ENCODE measurements at places on chromosomes 12 and 14. TPM values are rescaled to one million over a fixed set of nuclear protein-coding genes. Genes with fewer than 3 reads are reported as not detected.

- DNase-seq, result no peak
These were observed 44.9 kb downstream of the FOS start for GRCh38 chr14:75323571-75323970.

Gene CLEC4A
- 0.24 TPM for polyA plus RNA-seq

DNA sequence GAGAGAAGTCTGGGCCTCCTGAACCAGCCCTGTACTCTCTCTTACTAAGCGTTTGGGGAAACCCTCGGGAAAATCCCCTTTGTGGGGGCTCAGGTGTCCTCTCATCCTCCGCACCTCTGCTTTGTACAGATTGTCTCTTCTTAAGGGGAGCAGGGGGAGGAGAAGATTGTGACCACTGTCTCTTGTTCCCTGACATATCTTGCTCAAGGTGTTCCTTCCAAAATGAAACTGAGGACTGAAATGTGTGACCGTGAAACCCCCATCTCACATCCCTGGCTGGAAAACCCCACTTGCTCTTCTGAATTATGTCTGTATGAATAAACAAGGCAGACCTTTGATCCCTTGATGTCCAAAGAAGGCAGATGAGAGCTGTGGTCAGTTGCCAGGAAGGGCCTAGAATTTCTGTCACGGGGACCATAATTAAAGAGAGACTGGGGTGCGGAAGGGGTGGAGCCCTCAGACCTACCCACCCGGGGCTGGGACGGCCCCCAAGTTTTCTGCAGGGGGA lies 369.8 kb downstream of the AACS start:
- DNase-seq, result no peak

- DNase-seq, result no peak
These were observed 247.9 kb upstream of the BTG1 start for GRCh38 chr12:92393504-92393903.

- no peak for DNase-seq
These were observed 12.8 kb downstream of the LEMD3 start for GRCh38 chr12:65182012-65182739.

Gene RD3L
- not detected for polyA plus RNA-seq

- no peak for DNase-seq
These were observed 37.0 kb upstream of the PPM1H start for GRCh38 chr12:62971769-62972525.

GRCh38 chr12:66062290-66062625 lies 68.3 kb downstream of the LLPH start:
- DNase-seq, result no peak

DNA sequence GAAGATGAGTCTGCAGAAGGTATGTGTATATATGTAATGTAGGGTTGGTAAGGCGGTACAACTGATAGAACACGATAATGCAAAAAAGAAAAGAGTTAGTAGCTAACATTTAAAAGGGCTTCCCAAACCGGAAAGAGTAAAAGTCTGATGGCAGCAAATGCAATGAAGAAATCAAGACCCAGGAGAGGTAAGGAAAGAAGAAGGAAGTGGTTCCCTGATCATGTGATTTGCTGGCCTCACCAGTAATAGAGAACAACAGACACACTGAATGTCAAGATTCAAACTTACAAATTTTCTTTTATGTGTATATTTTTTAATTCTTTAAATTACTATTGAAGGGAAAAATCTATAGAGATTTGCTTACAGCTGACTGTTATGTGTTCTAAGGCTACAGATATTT lies 18.4 kb downstream of the ZFC3H1 start:
- DNase-seq, result no peak

- peak; percentile 6 for DNase-seq
These were observed 184.2 kb downstream of the ESR2 start for GRCh38 chr14:64109819-64110554.
